ENCODE measurements at places on chromosomes 16 and 17.

- DNase-seq: no peak
Observed at GRCh38 chr16:48451323-48451722, 66.1 kb upstream of the SIAH1 start.

GRCh38 chr17:1029196-1029921 lies 32.4 kb downstream of the TIMM22 start:
- no peak for DNase-seq

GRCh38 chr17:80963812-80964543 lies 27.7 kb upstream of the CHMP6 start:
- DNase-seq: no peak

DNA sequence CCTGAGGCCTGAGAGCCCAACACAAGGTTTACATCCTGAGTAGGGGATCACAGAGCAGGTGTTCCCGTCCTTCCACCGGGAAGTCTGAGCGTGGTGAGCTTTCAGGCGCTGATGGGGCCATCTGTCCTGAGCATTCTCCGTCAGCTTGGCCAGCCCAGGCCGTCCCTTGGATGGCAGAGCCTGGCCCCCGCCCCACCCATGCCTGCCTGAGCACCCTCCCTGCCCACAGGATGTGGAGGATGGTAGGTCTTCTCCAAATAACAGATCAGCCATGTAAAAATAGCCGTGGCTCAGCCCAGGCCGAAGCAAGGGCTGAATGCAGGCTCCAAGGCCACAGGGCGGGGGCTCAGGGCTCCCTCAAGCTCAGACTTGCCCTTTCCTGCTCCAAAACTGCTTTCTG lies 20.2 kb downstream of the SPNS2 start:
- DNase-seq: no peak

GRCh38 chr16:74982256-74982655 lies 2.7 kb downstream of the WDR59 start:
- no peak for DNase-seq

DNA sequence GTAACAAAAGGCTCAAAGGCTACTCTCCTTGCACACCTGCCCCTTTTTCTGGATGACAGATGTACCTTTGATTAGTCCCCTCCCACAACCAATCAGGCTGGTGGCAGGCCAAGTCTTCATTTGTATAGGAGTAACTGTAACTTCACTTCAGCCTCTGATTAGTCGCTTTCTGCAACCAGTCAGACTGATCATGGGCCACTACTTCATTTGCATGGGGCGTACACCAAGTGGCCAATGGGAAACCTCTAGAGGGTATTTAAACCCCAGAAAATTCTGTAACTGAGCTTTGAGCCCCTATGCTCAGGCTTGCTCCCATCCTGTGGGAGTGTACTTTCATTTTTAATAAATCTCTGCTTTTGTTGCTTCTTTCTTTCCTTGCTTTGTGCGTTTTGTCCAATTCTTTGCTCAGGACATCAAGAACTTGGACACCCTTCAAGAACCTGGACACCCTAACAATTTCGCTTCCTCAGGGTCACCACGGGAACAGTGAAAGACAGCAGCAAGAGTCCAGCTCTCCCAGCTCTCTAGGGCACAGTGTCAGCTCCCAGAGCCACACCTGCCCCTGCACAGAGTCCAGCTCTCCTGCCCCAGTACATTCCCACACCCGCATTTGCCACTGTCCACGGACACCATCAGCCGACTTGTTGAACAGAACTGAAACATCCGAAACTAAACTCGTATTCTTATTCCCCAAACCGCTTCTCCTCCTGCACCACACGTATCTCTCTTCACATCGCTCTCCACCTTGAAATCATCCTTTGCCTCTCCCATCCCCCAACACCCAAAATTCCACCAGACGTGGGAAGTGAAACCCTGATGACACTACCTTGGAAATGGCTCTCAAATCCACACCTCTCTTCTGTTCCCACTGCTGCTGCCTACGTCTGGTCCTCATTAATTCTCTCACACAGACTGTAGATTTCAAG lies 53.4 kb downstream of the ABCC12 start:
- DNase-seq: no peak

DNA sequence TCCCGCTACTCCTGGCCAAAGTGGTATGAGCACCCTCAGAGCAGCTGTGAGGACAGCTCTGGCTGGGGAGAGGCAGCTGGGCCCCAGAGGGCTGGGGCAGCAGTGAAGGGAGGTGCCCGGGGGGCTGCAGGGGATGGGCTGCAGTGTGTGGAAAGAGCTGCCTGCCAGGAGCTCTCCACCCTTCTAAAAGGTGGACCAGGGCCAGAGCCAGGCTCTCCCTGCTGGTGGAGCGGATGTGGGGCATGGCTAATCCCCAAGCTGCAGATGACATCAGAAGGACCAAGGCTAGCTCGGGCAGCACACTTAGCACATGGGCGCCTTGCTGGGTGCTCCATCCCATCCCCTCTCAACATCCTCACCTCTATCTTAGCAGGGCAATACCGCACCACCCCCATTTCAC lies 103.1 kb downstream of the SDK2 start:
- no peak for DNase-seq

DNA sequence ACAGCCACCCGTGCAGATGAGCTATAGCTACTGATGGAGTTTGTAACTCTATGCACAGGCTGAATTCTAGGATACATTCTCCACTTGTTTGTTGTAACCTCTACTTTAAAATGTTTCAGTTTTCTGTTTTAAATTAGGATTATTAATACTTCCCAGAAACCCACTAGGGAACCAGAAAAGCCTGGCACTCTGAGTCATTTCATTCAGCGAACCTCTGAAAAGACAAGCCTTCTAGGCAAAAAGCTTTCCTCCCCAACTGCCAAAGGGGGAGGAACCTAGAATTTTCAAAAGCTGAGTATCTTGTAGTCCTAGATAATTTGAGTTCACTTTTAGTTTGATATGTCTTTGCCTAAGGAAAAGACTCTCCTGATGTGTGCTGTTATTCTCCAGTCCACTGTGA lies 43.2 kb downstream of the GOSR1 start:
- DNase-seq: no peak

DNA sequence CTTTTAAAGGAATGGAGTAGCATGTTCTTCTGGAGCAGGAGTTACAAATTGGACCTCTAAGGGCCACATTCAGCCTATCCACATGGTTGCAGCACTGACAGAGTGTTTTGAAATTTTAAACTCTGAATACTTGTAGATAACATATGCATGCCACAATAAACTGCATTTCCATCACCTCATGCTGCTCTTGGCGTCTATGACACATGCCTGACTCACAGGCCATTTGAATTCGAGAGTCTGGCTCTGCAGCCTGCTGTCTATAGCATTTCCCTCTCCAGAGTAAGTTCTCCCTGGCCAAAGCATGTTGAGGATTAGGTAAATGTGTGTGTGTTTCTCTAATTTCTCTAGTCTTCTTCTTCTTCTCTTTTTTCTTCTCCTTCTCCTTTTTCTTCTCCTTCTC lies 28.7 kb upstream of the MYOCD start:
- no peak for DNase-seq

GRCh38 chr17:50768346-50768761 lies 1.0 kb upstream of the ANKRD40CL start:
- DNase-seq: no peak

DNA sequence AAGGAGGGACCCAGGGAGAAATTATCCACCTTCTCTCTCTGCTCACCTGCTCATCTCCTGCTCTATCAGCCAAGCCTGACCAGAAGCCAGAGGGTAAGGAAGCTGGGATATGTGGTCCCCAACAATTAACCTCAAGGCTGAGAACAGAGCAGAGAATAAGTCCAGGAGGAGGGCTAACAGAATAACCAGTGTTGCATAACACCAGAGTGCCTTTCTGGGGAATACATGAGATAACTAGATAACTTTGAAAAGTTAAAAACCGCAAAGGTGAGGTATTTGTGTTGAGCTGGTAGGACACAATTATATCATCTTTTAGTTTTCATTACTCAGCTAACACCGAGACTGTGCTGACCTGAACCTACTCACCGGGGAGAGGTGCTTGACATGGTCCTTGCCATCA lies 180.8 kb downstream of the SALL1 start:
- no peak for DNase-seq

- DNase-seq: no peak
Observed at GRCh38 chr16:31090540-31090939, 1.8 kb upstream of the PRSS53 start.

DNA sequence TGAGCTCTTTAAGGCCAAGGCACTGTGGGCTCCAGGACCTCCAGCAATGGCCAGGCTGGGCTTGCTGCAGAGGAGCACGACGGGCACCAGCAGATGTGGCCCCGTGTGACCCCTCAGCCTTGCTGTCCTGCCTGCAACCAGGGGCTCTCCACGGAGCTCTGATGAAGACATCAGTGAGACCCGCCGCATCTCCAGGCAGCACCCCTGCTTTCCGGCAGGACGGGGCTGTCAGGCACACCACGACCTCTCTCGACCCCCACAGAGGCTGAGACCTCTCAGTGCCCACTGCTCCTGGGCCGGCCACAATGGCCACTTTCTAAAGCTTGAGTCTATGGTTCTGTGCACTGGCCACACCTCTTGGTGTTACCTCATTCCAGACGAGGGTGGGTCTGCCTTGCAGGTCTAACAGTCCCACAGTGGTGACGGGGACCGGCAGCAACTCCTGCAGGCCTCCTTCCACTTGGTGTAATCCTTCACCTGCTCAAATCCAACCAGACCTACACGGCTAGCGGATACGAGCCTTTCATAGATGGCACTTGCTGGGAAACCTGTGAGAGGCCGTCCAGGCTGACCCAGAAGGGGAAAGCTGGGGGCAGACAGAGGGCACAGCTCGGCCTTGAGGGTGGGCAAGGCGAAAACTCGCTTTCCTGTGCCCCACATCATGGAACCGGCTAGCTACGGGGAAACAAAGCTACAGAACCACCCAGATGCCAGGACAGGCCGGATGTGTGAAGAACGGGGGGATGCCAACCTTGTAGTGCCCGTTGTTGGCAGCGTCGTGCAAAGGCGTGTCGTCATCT lies 70.5 kb downstream of the ZNF778 start:
- no peak for DNase-seq

DNA sequence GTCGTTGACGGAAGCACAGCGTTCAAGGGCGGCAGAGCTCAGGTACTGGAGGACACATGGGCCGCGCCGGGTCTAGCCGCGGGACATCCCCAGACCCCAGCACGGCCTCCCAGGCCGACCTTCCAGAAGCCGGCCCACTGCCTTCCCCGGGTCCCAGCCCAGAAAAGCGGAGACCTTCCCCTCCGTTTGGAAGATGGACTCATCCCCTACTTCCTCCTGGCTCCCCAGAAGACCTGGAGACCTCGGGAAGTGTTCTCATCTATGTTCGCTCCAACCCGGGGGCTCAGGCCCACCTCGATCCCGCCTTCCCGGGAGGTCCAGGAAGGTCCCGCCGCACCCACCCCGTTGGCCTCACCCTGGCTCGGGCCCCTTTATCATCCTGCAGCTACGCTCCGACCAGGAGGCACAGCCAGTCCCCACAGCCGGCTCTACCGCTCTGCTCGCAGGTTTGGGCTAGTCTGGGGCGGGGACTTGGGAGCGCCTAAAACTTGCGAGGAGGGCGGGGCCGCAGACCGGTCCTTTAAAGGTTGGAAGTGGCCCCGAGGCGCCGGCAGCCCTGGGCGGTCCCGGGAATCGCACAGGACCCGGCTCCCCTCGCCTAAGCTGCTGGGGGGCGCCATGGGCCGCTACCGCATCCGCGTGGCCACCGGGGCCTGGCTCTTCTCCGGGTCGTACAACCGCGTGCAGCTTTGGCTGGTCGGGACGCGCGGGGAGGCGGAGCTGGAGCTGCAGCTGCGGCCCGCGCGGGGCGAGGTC lies at the start of gene ALOX12:
Gene ALOX12, plus strand, starts transcription at position 550 of the 756 bp plus-strand sequence. Its CDS starts 69 bp downstream, at position 619.
- no peak for DNase-seq

GRCh38 chr17:74125156-74125555 lies 78.3 kb upstream of the RPL38 start:
- no peak for DNase-seq

- no peak for DNase-seq
Observed at GRCh38 chr17:10875984-10876555, 38.2 kb upstream of the PIRT start.

Measured in central memory CD8-positive, alpha-beta T cell (primary cell).